Midbrain (tissue), 1 donor: ENCODE measurements at places on chromosomes 5 and 9.

DNA sequence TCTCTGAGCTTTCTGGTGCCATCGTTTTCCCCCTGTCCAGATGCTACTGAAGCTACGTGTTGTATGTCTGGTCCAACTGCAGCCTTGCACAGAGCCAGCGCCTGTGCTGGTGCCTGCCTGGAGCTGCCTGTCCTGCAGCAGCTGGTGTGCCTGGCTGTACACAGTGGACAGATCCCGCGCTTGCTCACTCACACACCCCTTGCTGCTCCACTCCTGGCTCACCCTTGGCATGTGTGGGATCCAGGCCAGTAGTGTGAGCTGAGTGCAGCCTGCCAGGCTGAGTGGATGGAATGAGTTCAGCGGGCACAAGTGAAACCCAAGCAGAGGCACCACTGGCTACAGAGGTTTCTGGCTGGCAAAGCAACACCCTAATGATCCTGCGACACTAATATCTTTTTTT, 40.4 kb downstream of the FER start:
- DNase-seq: peak; percentile 43

DNA sequence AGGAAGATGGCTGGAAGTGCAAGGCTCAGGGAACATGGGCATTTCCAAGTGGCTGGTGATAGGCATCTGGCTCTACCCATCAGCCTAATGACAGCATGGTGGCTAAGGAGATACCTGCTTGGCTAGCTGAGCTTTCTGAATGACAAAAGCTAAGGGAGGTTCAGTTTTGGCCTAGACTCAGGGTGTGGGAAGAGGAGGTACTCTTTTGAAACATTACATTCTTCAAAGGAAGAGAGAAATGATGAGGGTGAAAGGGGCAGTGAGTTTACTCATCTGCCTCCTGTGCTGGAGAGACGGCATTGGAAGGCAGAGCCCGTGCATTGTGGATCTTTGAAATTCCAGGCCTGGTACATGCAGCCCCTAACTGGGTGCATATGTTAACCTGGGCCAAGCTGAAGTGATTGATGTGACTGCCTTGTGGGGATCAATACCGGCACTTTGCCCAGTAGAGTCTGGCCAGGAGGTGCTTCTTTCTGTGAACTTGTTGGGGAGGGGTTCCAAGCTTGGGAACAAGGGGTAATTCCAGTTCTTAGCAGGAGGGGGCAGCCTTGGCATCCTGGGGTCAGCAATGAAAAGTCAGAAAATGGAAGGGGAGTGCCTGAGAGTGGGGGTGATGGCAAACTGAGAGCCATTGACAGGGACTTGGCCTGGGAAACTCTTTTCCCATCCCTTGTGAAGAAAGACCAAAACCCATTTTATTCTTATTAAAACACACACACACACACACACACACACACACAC, 108.6 kb downstream of the ACER2 start:
- DNase-seq: no peak

GRCh38 chr5:90153031-90153430, 256.5 kb downstream of the CETN3 start:
- no peak for DNase-seq

- DNase-seq: no peak
Measured at GRCh38 chr5:147522435-147522834, 12.6 kb upstream of the DPYSL3 start.

- DNase-seq: no peak
Measured at GRCh38 chr5:149271195-149271715, 404 bp upstream of the AFAP1L1 start.

GRCh38 chr5:87190687-87191086, 77.0 kb upstream of the RASA1 start:
- DNase-seq: no peak

GRCh38 chr5:119080936-119081335, 10.0 kb downstream of the DMXL1 start:
- no peak for DNase-seq

DNA sequence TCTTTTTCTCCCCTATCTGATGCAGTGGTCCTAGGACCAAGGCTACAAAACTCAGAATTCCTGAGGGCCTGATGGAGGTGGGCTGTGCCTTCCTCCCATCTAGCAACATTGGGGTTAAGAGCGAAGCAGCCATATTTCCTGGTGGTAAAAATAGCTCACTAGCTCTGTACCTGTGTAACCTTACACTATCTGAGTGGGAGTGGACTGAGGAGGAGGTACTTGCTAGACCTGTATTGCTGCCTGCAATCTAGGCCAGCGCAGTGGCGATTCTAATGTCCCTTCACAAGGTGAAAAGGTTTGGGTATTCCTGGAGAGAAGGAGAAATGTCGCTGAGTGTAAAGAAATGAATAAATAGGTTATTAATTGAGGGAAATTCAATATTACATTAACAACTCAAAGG, 80.2 kb upstream of the LIFR start:
- no peak for DNase-seq

DNA sequence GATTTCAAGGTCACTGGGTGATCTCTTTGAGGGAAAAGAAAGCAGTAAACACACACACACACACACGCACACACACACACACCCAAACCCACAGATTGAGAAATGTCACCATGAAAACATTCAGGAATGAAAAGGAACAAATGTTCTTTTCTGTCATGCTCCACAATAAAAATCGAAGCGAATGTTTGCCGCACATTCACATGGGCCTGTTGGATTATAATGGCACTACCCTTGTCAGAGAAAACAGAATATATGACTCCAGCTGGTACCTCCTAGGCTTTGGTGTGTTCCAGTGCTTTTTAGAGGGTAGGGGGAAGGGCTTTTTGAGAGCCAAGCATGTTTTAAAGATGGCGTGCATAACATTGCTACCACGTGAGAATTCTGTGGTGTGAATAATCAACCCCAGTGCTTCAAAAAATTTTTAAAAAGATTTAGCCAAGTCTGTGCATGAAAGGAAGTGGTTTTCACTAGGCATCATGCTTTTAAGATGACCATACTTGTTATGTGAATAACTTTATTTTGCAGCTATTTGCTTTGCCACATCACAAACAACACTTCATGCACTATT, 120.8 kb upstream of the ZNF608 start:
- DNase-seq: no peak
